ENCODE measurements at places on chromosomes 2 and 18.

DNA sequence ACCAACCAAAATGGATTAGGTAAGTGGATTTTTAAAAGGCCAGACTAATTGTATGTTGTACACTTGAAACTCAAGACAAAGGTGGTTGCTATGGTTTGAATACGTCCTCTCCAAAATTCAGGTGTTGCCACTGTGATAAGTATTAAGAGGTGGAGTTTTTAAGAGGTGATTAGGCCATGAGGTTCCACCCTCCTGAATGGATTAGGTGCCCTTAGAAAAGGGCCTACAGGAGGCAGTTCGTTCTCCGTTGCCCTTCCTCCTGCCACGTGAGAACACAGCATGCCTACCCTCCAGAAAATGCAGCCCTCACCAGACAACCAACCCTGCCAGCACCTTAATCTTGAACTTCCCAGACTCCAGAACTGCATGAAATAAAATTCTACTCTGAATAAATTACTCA is 51.2 kb downstream of the CHMP3 start:
- DNase-seq: no peak

DNA sequence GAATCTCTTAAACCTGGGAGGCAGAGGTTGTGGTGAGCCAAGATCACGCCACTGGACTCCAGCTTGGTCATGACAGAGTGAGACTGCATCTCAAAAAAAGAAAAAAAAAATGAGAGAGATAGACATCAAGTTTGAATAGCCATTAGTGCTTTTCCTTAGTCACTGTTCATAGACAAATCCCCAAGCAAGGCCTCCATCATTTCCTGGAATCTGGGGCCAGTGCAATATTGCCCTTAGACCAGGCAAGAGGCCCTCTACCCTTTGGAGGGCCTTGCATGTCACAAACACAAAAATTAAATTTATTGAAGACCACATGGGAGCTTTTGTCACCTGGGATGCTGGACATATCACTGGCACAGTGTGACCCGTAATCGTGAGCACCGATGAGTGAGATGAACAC is 141.5 kb downstream of the B3GNT2 start:
- DNase-seq: no peak

- no peak for DNase-seq
Observed at GRCh38 chr18:58314284-58314683, 270.3 kb downstream of the NEDD4L start.

DNA sequence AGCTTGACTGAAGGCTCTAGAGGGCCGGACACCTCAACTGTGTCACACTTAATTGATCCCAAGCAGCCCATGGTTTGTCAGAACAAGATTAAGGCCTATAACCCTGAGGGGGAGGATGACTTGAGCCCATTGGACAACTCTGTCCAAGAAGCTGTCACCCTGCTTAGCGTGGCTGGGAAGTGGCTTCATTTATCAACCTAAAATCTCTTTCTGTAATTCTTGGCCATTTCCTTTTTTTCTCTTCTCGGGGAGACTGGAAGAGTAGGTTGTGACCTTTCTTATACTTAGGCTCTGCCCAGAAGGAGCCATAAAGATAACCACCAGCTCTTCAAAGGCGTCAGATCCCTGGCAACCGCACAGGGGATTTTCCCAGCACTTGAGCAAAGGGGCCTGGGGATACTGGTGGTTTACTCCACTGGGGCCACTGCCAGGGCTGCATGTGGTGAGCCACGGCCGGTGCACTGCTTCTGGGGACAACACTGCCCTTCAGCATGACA is 265.5 kb downstream of the CYRIA start:
- no peak for DNase-seq

GRCh38 chr18:11064106-11064505 is 85.3 kb downstream of the PIEZO2 start:
- DNase-seq: no peak

- no peak for DNase-seq
Observed at GRCh38 chr2:104707056-104707455, 146.9 kb upstream of the POU3F3 start.

All from NCI-H1092 (cell line).